NCI-H510A (cell line): ENCODE measurements at places on chromosomes 7 and 10.

GRCh38 chr7:80520199-80520598 lies 8.3 kb upstream of the GNAT3 start:
- no peak for DNase-seq

DNA sequence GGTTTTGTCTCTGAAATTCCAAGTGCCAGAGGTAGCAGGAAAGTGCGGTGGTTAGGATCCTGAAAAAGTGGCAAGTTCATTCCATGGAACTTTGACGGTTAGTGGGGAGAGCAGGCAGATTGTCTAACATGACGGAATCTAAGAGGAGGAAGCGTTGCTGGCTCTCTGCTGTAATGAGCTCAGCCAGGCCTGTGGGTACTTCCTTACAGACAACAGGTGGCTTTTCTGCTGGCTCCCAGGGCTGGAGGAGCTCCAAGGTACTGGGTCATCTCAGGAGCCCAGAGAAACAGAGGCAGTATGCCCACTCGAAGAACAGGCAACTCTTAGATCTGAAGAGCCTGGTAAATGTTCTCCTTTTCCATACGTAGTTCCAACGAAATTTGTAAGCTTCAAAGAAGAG lies 3.1 kb upstream of the AIFM2 start:
- no peak for DNase-seq

DNA sequence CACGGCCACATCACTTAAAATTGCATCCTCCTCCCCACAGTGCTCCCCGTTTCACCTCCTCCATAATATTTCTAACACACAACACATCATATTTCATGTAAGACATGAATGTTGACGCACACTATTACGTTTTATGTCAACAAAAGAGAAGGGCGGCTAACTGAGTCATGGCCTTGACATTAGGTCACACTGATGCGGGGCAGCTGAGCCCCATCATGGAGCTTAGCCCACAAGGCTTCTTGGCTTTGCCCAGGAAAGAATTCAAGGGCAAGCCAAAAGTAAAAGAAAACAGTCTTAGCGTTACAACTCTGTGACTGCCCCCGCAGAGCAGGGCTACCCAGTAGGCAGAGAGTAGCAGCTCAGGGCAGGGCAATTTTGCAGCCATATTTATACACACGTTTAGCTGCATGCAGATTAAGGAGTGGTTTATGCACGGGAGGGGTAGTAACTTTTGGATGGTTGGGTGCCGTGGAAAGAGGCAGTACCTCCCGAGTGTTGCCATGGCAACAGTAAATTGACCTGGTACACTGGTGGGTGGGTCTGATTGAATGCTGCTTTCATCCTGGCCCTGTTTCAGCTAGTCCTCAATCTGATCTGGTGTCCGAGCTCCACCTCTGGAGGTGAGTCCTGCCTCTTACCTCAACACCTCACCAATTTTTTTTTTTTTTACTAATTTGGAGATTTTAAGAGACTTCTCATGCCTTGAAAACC lies 156.2 kb upstream of the FRMD4A start:
- no peak for DNase-seq

DNA sequence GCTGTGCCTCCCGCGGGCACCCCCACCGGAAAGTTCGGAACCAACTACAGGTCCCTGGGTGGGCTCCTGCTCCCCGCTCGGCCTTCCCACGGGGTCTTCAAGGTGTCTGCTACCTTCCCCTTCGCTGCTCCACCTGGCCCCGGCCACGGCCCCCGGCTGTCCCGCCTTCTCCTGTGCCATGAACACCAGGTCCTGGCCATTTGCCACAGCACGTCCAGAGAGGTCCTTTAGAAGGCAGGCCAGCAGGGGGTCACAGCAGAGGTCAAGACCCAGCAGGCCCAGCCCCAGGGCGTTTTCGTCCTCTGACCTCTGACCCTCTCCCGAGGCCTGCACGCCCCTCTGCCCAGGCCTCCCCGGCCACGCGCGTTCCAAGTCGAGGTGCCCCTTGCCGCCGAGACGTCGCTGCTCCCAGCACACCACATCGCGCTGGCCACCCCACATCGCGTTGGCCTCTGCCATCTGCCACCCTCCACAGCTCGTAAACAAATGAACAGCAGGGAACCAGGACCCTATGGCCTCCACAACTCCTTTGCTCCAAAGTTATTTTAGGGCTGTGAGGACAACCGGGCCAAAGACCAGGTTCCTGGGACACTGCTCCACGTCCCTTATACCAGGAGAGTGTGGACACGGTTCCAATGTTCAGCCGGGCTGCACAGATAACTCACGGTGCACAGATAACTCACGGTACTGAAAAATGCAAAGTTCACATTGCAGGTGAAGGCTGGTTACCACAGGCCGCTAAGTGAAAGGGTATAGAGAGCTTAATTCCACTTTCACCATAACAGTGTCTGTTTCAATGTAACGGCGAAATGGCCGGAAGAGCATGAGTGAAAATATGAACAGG lies 74.3 kb downstream of the CFAP46 start:
- no peak for DNase-seq

DNA sequence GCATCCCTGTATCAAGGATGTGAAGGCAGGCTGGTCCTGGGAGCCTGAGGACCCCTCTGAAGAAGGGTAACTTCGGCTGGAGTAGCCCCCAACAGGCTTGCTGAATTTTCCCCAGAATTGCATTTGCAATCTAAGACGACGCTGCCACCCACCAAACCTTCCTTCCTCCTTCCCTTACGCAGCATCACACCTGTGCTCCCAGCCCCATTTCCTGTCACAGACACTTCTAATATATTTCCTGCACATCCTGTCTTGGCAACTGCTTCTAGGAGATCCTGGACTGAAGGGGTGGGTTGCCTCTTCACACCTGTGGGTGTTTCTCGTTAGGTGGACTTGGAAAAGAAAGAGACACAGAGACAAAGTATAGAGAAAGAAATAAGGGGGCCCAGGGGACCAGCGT lies 9.4 kb upstream of the PGAM1 start:
- DNase-seq: no peak

DNA sequence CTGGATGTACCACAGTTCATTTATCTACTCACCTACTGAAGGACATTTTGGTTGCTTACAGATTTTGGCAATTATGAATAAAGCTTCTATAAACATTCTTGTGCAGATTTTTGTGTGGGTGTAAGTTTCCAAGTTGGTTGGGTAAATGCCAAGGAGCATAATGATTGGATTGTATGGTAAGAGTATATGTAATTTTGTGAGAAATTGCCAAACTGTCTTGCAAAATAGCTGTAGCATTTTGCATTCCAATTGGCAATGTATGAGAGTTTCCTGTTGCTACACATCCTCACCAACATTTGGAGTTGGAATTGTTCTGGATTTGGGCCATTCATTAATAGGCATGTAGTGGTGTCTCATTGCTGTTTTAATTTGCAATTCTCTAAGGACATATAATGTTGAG lies 33.9 kb upstream of the HYAL4 start:
- no peak for DNase-seq

DNA sequence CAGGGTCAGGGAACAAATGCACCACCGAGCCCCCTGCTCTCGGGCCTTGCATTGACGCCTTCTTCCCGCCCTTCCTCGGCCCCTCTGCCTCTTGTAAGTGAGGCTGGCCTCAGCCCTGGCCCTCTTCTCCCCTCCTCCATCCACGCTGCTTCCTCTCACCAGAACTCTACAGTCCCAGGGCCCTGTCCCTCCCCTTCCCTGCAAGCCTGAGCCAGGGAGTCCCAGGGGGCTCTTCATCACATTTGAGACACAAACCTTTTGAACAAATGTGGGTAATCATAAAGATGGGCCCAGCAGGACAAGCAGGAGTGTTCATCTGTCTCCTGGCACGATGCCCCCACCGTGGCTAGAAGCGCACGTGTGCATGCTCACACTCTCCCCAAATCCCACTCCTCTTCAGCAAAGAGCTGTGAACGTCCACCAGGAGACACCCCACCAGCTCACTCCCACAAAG lies 57.7 kb downstream of the SLIT1 start:
- DNase-seq: no peak

- DNase-seq: no peak
Observed at GRCh38 chr7:46003161-46003560, 82.1 kb upstream of the IGFBP3 start.

DNA sequence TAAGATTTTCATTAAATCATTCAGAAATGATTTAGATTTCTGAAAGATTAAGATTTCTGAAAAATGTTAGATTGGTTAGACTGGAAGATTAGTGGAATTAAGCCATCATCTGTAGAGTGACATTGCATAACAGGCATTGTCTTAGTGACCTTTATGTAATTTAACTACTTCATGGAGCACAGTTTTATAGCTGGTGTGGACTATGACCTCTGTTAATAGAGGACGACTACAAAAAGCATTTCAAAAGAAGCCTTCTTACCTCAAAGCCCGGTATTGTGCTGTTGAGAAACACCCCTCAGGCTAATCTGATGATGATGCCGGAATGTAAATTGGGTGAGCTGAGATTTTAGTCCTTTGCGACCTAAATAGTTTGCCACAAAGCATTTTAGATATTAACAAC lies 55.6 kb downstream of the GALNT11 start:
- DNase-seq: no peak

DNA sequence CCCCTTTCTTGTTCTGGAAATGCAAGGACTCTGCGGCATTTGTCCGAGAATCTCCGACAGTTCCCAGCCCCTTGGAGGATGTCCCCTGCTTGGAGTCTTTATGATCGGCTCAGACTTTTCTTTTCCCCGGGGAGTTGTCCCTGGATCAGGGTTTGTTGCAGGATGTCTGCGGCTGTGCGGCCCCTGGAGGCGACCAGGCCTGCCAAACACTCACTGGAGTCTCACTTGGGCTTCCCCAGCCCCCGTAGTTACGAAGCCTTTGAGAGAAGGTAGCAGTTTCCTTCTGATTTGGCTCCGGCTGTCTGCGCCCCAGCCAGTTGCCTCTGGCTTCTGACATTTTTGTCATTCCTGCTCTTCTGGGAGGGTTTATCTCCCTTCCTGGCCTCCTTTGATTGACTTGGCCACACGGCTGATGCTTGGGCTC lies 16.1 kb downstream of the COL26A1 start:
- DNase-seq: no peak

DNA sequence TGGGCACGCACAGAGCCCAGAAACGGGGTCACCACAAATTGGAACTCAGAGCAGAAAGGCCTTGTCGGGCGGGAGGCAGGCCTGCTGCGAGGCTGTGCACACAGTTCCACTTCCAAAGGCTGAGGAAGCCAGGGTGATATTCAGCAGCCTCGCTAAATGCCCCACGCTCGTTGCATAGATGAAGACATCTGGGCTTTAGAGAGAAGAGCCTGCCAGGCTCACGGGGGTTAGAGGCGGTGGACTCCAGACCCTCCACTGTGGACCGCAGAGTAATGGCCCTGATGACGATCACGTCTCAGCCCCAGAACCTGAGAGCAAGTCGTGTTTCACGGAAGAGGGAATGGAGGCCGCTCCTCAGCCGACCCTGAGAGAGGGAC lies 104.2 kb downstream of the DNAJB6 start:
- no peak for DNase-seq

GRCh38 chr10:27391916-27392315 lies 112.2 kb upstream of the RAB18 start:
- no peak for DNase-seq

DNA sequence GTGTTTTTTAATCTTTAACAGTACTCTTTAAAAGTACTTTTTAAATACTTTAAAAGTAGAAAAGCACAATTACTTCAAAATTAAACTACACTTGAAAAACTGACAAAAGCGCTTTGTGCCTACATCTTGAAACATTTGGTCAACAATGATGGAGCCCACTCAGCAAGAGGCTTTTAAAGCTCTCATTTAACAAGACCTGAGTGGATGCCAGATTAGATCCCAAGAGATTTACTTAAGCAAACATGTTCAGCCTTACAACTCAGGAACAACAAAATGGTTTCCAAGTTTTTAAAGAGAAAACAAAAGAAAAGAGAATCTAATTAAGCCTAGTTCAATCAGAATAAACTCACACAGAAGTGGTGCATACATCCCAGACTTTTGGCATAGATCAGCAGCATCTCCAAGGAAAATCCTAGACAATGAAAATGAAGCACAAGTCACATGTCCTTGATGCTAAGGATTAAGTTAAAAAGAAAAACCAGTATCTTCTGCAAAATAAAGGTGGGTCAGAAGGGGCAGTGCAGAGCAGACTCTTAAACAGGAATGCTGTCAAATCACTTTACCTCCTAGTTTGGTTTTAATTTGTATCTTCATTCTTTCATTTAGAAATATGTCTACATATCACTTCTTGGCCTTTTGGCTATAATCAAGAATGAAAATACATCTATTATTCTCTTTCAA lies 26.2 kb downstream of the HIBADH start:
- no peak for DNase-seq

- DNase-seq: peak; percentile 43
Observed at GRCh38 chr10:97771055-97771891, 526 bp downstream of the SFRP5 start.

GRCh38 chr7:87416682-87417587 lies 58.5 kb downstream of the ABCB4 start:
- DNase-seq: no peak

- DNase-seq: no peak
Observed at GRCh38 chr10:14904316-14904732, 25.7 kb downstream of the SUV39H2 start.

- DNase-seq: no peak
Observed at GRCh38 chr7:49563693-49564378, 209.6 kb upstream of the VWC2 start.

DNA sequence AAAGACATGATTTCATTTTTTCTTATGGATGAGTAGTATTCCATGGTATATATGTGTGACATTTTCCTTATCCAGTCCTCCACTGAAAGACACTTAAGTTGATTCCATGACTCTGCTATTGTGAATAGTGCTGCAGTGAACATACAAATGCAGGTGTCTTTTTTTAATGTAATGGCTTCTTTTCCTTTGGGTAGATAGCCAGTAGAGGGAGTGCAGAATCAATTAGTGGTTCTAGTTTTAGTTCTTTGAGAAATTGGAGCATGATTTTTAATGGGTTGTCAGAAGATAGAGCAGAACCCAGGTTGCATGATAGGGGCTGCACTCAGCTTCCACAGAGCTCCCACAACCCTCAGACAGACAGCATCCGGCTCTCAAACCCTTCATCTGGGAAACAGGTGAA lies 152.9 kb upstream of the PLXDC2 start:
- no peak for DNase-seq

GRCh38 chr10:8189458-8189857 lies 135.0 kb downstream of the GATA3 start:
- no peak for DNase-seq

- no peak for DNase-seq
Observed at GRCh38 chr10:37948210-37948609, 28.2 kb downstream of the ZNF25 start.

DNA sequence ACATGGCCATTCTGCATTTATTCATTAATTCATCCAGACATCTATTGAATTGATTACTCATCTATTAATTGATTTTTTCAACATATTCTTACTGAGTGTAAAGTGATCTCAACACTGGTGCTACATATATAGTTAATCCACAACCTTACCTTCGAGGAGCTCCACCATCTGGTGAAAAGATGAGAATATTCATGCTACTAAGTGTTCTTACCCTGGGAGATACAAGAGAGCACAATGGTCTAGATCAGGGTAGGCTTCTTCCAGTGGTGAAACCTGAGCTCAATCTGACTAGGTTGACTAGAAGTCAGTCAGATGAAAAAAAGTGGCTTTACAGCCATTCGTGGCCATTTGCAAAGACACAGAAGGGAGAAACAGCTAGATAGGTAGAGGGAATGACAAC lies 507.4 kb downstream of the ANKRD7 start:
- DNase-seq: no peak

GRCh38 chr10:29784175-29784773 lies 149.5 kb upstream of the SVIL start:
- no peak for DNase-seq
